ENCODE measurements at places on chromosomes 6 and 20.

DNA sequence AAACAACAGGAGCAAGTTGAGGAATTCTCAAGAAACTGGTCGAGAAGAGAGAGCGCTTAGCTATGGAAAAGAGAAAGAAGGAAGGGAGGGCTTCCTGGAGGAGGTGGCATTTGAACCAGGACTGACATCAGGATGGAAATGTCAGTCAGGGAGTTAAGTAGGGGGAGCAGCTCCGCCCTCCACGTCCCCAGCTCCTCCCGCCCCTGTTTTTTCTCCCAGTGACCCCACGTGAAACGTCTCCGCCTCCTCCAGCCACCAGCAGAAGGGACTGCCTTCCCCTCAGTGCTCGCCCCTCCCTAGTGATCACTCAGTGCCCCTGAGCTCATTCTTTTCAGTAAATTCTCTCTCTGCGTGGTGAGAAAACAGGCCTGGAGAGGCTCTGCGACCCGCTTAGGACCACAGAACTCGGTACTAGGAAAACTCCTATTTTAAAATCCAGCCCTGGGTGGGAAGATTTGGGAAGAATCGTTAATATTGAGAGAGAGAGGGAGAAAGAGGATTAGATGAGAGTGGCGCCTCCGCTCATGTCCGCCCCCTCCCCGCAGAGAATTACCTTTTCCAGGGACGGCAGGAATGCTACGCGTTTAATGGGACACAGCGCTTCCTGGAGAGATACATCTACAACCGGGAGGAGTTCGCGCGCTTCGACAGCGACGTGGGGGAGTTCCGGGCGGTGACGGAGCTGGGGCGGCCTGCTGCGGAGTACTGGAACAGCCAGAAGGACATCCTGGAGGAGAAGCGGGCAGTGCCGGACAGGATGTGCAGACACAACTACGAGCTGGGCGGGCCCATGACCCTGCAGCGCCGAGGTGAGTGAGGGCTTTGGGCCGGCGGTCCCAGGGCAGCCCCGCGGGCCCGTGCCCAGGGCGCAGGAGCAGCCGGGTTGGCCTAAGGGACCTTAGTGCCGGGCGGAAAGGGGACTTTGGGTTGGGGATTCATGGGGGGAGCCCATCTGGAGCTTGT lies 4.6 kb downstream of the HLA-DPB1 start:
- DNase-seq, result no peak

GRCh38 chr6:111691345-111692225 lies 85.9 kb upstream of the TRAF3IP2 start:
- peak; percentile 80 for DNase-seq

GRCh38 chr6:38524436-38525145 lies 115.1 kb downstream of the BTBD9 start:
- no peak for DNase-seq

DNA sequence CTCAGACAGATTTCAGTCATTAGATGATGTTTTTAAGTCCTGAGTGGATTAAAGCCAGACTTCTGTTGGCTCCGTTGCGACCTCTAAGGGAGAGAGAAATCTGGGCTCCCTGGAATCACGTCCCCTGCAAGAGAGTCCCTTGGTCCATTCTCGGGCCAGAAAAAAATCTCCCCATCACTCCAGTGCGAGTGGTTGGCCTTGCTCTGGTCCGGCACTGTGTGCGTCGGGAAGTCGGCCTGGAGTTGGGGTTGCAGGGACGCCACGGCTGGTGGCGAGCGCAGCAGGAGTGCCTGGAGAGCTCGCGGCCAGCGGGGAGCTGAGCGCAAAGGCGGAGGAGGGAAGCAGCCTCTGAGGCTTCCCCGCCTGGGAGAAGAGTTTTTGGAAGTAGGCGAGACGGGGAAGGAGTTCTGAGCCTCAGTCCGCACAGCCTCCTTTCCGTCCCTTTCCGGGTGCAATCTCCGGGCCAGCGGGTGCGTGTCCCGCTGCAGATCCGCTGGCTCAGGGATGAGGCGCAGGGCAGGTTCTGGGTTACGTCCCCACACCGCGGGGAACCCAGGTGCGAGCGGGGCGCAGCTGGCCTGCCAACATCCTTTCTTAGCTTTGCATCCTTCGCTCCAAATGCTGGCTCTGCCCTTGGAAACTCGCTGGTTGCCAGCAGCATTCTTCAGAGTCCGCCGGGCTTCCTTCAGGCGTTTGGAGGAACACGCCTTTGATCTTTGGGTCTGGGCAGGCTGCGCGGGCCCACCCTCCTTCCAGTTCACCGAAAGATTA lies 6.8 kb downstream of the TCF21 start:
- DNase-seq, result no peak

GRCh38 chr6:33151050-33151449 lies 41.2 kb downstream of the COL11A2 start:
- no peak for DNase-seq

- no peak for DNase-seq
These were observed 624 bp upstream of the TJAP1 start for GRCh38 chr6:43476746-43477145.

GRCh38 chr6:38518511-38519304 lies 121.0 kb downstream of the BTBD9 start:
- DNase-seq, result peak; percentile 20

GRCh38 chr6:30418448-30418847 lies 70.9 kb upstream of the HLA-E start:
- DNase-seq, result no peak

DNA sequence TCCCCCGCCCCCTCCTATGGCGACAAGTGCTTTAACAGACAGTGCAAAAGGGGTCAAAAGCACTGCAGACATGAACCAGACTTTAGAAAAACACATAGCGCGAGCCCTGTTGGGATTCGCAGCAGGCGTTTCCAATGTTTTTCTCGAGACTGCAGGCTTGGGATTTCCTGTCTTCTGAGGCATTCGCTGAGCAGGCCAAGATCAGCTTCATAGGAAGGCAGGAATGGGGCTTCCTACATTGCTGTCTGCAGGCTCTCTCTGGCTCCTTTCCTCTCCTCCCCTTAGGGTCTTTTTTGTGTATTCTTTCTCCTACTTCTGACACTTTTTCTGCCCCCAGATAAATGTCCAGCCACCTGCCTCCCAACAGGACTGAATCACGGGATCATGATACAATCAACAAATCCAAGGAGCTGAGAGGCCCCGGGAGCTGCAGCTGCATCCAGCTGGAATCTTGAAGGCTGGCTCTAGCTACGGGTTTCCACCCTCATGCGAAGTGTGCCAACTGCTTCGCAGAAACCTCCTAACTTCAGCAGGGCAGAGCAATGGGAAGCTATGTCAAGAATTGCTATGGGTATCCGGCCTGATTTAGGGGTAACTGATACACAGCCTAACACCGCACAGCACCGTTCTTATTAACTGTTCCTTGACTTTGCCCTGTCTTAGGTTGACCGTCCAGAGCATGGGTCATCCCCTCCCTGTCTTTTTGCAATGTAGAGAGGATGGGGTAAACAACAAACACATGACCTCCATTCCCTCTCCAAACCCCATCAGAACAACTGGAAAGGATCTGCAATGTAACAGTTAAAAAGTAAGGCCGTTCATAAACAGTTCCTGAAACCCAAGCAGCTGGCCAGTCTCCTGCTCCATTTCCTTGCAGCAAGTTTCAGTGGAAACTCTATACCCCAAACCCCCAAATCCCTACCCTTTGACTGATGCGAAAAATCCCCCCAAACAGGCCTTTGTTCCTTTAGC lies 31.5 kb downstream of the SNX5 start:
- no peak for DNase-seq

DNA sequence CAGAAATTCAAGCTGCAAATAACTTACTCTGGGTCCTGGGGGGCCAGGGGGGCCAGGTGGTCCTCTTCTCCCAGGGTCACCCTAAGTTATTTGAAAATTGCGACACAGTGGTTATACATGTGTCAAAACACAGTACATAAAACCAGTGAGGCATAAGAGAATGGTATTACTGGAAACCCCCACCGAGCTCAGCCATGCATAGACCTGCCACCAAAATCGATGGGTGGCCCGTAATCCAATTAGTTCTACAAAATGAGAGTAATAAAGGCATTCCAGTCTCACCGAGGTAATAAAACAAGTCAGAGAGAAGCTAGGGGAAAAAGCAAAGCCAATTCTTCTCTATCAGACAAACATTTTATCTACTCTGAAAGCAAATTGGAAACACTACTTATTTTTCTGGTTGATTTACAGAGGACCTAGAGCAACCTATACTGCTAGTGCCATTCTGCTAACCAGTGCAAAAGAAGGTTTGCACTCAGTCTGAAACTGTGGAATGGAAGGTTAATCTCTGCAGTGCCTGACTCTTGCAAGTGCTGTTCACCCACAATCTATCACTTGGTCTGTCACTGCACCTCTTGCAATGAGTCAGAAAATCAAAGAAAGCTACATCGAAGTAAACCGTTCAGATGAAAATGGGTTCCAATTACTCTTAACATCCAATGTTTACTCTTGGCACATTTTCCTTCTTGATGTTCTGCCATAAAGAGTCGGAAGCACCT lies 32.4 kb downstream of the COL9A1 start:
- no peak for DNase-seq

DNA sequence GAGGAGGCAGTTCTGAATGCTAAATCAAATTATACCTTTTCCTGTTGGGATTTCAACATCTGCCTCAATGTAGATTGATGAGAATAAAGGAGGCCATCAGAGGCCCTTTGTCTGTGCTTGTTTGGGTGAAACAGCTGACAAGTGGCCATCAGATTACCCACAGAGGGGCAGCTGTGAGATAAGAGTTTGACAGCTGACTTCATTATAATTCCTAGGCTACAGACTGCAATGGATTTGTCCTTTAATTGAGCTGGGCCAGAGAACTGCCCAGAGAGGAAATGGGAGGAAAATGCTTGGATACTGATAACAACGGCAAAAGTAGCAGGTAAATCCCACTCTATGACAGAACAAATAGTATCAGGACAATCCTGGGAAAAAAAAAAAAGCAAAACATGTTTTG lies 649.4 kb downstream of the HDGFL1 start:
- peak; percentile 72 for DNase-seq

DNA sequence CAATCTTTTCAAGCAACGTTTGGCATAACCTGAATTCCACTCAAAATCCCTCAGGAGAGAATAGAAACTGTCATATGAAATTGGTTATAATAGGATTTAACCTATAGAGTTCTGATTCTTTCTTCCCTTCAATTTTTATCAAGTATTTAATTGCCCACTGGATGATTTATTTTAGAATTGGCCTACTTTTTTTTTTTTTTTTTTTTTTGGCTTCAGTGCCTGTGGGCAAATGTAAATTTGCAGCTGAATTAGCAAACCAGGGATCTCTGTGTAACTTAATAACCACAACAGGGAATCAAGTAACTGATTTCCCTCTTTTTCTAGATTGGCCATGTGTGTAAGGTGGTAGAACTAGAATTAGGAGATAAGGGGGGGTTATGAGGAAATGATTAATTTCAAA lies 157.0 kb downstream of the SOX4 start:
- DNase-seq, result no peak

DNA sequence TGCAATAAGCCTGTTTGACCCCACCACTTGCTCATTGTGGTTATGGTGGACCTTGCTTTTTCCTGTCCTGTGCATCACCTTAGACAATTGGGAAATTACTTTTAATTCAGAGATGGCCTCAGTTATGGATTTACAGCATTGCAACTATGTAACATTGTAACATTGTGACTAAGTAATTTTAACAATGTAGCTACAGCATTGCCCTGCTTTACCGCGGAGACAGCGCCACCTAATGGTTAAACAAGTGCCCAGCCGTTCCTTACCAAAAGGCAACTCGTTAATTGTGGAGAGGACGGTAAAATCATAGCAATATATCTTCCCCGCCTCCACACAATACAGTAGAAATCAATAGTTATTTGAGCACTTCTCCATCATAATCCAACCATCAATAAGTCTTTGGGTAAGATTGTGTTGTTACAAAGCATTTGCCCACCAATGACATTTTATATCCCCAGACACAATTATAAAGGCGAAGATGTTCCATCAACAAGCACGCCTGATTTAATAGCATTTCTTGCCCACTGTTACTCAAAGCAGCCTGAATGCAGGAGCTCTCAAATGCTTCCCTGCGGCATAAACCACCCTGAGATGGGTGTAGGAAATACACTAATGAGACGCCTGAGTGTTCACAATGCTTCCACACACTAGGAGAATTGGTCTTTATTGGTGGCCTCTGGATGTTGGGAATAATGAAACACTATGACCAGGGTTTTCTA lies 93.7 kb downstream of the PROKR2 start:
- peak; percentile 70 for DNase-seq

DNA sequence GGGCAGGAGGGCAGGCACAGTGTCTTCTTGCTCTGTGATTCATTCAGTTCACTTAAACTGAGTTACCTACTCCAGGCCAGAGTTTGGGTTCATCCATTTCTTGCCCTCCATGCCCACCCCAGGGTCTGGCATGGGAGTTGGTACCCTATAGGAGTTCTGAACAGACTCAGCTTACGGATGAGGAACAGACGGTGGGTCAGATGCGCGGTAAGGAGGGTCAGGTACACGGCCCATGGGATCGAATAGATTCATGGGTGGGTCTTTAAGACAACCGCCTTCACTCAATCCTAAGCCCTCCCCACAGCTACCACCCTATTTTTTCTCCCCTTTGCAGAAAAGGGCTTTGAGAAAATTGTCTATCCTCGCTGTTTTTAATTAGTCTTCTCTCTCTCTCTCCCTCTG lies 13.1 kb upstream of the TRIB3 start:
- no peak for DNase-seq

- no peak for DNase-seq
These were observed 158.8 kb downstream of the CDH26 start for GRCh38 chr20:60117065-60117464.

DNA sequence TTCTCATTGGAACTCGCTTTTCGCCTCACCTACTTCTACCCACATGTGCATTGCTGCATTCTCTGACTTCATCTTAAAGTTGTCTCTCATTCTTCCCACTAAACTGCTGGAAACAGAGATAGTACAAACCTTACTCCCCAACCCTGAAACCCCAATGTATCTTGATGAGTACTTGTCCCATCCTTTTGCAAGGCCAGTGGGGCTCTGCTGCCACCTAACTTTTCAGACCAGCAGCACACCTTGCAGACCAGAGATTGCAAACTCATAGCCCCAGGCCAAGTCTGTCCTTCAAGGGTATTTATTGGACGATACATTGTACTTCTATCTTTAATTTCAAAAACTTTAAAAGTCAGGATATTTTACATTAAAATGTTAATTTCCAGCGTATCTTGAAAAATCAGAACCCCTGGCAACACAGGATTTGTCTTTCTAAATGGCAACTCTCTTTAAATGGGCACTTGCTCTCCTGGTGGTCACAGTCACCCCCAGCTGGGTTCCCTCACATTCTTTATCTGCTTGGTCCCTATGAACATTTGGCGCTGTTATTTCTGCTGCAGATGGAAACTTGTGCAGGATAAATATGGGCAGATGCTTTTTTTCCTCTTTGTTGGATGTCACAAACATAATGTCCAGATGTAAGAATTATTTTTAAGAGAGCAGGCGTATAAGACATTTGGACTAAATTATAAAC lies 83.9 kb downstream of the SOD2 start:
- peak; percentile 21 for DNase-seq

- DNase-seq, result no peak
These were observed 790.2 kb downstream of the DHX35 start for GRCh38 chr20:39752262-39752876.

- no peak for DNase-seq
These were observed 98.8 kb downstream of the LAMA2 start for GRCh38 chr6:128981716-128982115.

- no peak for DNase-seq
These were observed 186.6 kb downstream of the SOX4 start for GRCh38 chr6:21780141-21780540.
